KBM-7 (cell line): ENCODE measurements at places on chromosomes 12 and 14.

GRCh38 chr12:19129486-19130223, at the start of gene PLEKHA5:
Gene PLEKHA5, plus strand, starts transcription at chr12:19129733. Its CDS starts 67 bp downstream, at chr12:19129800.
- DNase-seq, result peak; percentile 59

- DNase-seq, result peak; percentile 37
Measured at GRCh38 chr14:23530375-23531055, 21.1 kb downstream of the ZFHX2 start.

DNA sequence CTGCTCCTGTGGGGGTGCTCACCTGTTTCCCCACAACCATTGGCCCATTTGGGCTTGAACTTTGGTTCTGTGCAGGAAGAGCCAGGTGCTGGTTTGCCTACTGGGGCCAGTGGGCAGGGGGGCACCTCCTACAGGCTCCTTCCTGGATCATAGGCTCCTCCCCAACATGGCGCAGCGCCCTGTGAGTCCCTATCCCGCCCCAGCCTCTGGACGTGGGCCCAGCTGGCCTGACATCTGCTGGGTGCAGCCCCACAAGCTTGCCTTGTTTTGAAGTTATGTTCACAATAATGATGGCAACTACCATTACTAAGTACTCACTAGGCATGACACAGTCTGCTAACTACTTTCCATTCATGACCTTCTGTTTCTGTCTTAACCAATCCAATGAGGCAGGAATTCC, 147.8 kb downstream of the RBM19 start:
- DNase-seq, result no peak

DNA sequence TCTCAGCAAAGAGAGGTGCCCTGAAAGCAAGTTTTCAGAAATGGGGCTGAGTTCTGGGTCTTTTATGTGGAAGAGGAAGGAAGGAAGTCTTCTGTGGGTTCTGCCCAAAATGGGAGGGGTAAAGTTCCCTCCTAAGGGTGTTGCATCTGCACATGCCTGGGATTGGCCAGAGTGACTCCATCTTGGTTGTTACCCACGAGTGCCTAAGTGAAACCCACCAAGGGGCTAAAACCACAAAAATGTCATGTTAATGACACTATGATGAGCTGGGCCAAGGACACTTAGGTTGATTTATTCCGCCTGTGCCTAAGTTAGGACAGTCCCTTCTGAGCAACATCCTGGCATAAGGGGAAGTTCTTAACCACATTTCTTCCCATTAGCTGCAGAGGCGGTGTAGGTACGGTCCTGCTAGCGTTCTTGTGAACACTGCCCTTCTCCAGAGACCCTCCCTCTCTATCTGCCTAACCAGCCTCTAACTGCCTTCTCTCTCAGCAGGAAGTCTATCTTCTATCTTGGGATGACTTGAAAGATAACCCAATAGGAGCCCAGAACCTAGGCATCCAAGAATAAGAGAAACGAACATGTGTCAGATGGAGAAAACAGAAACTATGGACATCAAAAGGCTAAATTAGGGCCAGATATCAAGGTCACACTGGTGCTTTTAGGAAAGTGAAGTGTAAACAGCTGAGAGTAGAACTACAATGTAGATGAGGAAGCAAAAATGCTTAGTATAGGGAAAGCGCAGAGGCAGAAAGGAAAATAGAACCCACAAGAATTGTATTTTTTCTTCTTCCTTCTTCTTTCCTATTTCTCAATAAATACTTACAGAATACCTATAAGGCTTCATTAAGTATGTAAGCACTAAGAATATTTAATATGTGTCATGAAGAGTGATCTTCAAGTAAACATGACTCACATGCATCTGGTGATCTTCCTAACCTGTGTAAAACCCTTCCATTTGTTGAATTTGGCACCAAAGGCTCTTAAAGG, 104.2 kb upstream of the AMN1 start:
- DNase-seq, result peak; percentile 98

- no peak for DNase-seq
Measured at GRCh38 chr14:95047754-95048153, 109.6 kb downstream of the DICER1 start.
